ENCODE measurements at places on chromosomes 3 and 15.

GRCh38 chr3:47017504-47018268 lies 38.2 kb downstream of the NBEAL2 start:
- no peak for DNase-seq

GRCh38 chr3:88203642-88204055 lies 53.9 kb downstream of the C3orf38 start:
- DNase-seq = peak; percentile 25

DNA sequence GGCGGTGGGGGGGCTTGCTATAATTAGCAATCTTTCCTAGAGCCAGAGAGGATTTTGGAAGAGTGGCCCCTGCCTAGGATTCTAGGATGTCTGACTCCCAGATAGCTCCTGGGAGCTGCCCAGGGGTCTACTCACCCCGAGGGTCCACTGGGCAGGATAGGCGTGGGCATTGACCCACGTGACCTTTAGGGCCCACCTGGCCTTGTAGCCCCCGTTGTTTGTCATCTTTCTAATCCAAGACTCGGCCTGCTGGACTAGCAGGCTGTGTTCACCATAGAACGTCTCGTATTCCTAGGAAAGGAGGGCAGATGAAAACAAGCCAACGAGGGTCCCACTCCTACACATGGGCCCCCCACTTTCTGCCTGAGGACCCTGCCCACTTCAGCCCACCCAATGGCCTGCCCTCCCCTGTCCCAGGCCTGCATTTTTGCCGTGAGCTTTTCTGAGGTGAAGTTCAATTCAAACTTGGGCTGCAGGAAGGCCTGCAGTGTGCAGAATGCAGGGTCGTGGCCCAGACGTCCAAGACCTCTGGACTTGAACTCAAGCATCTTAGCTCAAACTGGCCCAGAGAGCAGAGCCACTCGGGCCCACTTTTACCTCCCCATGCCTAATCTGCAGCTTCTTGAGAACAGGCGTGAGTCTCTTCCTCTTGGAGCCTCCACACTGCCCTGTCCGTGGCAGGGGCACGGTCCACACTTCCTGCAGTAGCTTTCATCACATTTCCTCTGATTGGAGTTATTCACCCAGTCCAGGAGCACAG lies 41.5 kb downstream of the MUC4 start:
- no peak for DNase-seq

DNA sequence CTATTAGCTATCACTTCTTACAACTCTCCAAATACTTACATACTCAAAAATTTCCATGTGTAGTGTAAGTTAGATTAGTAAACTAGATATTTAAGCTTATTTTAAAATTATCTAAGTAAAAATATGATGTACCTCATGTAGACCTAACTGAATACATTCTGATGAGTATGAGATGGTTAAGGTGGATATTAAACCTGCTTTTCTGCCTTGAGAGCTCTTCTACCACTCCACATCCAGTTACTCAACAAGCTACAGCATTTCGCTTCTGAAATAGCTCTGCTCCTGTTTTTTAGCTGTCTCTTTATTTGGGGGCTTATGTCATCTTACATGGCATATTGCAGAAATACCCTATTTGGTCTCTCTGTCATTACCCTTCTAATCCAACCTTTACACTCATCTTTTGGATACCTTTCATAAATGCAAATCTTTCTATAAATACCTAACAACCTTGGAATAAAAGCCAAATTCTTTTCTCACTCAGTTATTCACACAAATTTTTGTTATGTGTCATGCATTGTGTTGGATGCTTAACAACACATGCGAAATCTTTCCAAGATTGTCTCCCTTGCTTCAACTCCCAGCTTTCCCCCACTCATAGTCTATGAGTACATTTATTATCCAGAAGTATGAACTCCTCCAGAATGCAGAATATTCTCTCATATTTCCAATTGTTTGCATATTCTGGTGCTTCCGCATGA lies 92.0 kb downstream of the ALCAM start:
- no peak for DNase-seq

DNA sequence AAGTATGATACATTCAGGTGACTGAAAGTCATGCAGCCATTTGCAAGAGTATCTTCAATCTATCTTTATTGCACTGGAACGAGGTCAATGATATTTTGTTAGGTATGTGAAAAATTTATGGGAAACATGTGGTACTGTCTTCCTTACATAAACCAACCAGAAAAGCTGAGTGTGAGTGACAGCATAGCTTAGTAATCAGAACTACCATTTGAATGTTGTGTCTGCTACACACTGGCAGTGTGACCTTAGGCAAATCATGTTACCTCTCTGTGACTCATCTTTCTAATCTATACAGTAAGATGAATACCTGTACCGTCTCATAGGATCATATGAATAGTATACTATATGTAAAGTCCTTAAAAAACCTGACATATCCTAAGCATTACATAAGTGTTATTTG lies 337.9 kb upstream of the IL12A start:
- DNase-seq = no peak

- no peak for DNase-seq
Measured at GRCh38 chr15:25184356-25185155, 229.8 kb downstream of the SNRPN start.

Measured in NCI-H2107 (cell line).